ENCODE measurements at places on chromosomes 3 and 15.

DNA sequence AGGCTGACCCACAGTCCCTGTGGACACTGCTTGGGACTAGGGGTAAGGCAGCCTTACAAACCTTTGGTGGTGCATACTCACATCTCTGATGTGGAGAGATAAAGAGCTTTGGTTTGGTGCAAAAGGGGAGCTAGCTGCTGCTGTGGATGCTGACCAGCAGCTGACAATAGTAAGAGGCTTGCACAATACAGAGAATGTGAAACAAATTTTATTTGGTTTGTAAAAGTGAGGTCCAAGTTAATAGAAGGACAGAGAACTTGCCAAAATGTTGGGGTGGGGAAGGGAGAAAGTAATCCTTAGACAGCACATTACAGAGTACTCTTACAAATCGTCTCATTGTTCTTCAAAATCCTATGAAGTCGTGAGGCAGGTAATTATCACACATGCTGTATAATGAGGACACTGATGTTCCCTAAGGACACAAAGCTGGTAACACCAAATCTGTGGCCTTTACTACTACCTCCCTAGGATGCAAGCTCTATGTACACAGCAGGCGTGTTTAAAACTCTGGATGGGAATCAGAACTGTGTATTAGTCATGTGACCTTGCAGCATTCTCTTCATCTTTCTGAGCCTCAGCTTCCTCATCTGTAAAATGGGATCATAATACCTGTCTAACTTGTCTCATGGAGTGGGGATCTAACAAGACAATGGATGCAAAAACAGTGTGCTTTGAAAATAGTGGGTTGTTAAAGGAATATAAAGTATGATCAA, 21.6 kb downstream of the ARHGAP31 start:
- DNase-seq: no peak

DNA sequence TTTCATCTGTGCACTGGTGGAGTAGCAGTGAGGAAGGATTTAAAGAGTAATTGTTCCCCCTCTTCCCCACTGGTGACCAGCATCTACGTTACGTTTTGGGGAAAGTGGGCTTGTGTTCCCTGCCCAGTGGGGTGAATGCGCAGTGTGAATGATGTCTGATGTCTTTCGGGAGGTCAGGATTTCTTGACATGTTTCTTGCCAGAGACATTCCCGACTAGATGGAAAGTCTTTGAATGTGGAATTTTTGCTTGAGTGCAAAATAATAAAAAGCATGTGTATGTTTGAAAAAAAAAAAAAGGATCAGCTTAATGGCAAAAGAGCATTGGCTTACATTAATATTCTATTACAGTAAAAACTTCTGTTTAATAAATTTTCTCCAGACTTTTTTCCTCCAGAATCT, 632.2 kb downstream of the FOXP1 start:
- DNase-seq: no peak

DNA sequence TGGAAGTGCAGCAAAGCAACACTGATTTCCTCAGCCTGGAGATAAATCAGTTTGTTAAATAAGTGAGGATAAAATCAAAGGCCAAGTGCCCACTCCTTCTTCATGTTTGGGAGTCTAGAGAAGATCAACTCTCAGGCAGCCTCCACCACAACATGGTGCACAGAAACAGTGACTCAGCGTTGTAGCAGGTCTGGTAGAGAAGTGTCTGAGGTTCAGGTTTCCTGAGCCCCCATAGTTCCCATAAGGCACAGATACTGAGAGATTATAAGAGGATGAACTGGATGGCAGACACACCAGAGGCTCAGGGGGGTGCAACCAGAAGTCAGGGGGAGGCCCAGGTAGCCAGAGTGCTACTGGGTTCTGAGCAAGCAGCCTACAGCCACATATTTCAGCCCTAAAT, 166.7 kb downstream of the FRMD5 start:
- DNase-seq: no peak

DNA sequence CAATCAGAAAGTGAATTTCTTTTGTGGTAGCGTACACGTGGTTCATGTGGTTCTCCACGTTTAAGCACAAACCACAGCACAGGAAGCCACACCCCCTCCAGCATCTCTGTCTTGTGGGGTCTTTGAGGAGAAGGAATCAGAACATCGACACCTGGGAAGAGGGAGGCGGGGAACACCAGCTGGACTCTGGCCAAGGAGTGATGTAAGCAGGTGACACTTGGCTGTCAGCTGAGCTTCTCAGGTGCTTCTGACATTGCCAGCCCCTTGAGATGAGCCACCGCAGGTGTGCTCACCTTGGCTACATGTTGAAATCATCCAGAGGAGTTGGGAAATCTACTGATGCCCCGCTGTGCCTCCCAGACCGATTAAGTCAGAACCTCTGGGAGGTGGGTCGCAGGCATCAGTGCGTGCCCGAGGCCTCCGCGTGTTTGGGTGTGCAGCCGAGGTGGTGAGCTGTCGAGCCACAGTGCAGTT, 85.0 kb downstream of the FAM81A start:
- DNase-seq: peak; percentile 15

DNA sequence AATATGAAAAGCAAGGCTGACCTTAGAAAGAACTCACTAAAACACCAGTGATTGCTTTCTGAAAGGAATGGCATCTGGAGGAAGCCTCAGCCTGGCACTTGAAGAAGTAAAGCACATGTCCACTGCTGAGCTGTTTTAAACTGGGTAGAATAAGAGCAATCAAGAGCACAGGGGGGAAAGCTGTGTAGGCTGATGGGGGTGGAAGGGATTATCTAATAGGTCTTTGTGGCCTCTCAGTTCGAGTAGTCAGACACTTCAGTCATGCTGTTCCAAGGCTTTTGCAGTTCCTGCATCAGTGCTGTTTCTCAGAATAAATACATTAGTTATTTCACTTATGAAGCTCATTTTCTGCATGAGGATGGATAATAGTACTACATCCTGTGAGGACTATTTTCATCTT, 22.6 kb downstream of the CCDC191 start:
- no peak for DNase-seq

Data from stimulated activated CD4-positive, alpha-beta T cell treated with anti-CD3 and anti-CD28 coated beads, Interleukin-4, amount 100 ng/mL, for 24 hours (primary cell).